Thyroid gland (tissue), 4 donors: ENCODE measurements at places on chromosomes 2 and 18. TPM values are rescaled to one million over a fixed set of nuclear protein-coding genes. Genes with fewer than 3 reads are reported as not detected.

The CCDC141 gene
- 5.0 TPM for total RNA-seq

- H3K27me3 ChIP-seq, result no peaks in the 10 kb centered on the region
- H3K27ac ChIP-seq, result no peak overlapping the region
- no peak for DNase-seq
- no peak overlapping the region for H3K4me3 ChIP-seq
These were observed 70.9 kb upstream of the LYPD6B start for GRCh38 chr2:148967578-148967977.

- H3K27me3 ChIP-seq, result no peaks in the 10 kb centered on the region
- H3K27ac ChIP-seq, result no peak overlapping the region
- H3K4me1 ChIP-seq, result peaks cover 44% of the 10 kb centered on the region
- H3K36me3 ChIP-seq, result no peaks in the 10 kb centered on the region
These were observed 115.9 kb downstream of the ZFP36L2 start for GRCh38 chr2:43110442-43110871.

The IL1R1 gene
- total RNA-seq, result 93.5 TPM

DNA sequence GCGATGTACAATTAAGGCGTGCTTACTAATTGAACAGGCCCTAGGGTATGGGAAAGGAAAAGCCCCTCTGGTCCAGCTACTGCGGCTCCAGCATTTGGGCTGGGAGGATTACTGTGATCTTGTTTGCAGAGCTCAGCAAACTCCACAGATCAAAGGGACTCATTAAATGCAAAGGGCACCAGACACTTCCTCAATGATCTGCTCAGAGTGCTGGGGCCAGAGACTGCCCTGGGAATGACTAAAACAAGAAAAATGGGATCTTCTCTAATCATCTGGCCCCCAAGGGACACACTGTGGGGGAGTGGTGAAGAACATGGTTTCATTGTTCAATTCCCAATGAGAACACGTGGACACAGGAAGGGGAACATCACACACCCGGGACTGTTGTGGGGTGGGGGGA lies 85.0 kb downstream of the MARCHF4 start:
- DNase-seq, result no peak
- H3K4me3 ChIP-seq, result no peak overlapping the region
- no peaks in the 10 kb centered on the region for H3K36me3 ChIP-seq
- H3K27me3 ChIP-seq, result no peaks in the 10 kb centered on the region
- H3K27ac ChIP-seq, result no peak overlapping the region
- peaks cover 4% of the 10 kb centered on the region for H3K4me1 ChIP-seq
